ENCODE measurements at places on chromosomes 6 and 20.

DNA sequence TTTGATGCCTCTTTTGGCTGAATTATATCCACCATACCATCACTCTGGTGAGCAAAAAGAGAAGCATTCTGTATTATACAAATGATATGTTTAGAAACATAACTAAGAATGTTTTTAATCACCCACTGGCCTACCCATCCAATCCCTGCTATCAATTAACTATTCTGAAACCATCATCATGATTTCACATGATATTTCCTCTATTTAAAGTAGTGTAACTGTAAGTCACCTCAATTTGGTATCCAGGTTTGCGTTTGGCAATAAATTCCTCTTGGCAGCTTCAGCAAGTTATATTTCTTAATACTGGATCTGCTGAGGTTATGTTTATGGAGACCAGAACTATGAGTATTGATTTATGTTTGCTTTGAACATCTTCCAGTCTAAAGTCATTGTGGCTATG is 332.1 kb downstream of the UTRN start:
- no peak for DNase-seq

DNA sequence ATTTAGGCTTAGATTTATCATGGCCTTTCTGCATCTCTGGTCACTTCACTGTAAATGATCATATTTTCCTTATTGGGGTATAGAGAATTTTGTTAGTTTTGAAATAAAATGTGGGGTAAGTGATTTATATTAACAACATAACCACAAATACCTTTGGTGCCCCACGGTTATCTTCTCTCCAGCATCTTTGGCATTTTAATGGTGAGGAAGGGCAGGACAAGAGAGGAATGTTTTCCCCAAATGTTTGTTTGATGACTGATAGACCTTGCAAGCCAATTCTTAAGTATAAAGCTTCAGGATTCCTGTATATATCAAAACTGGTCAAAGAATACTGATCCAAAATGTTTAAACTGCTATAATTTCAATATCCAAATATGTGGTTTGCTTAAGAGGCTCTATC is 171.6 kb upstream of the SMLR1 start:
- DNase-seq = no peak

- no peak for DNase-seq
Observed at GRCh38 chr6:149503276-149503675, 18.5 kb upstream of the ZC3H12D start.

- no peak for DNase-seq
Observed at GRCh38 chr6:101322921-101323320, 70.6 kb upstream of the GRIK2 start.

DNA sequence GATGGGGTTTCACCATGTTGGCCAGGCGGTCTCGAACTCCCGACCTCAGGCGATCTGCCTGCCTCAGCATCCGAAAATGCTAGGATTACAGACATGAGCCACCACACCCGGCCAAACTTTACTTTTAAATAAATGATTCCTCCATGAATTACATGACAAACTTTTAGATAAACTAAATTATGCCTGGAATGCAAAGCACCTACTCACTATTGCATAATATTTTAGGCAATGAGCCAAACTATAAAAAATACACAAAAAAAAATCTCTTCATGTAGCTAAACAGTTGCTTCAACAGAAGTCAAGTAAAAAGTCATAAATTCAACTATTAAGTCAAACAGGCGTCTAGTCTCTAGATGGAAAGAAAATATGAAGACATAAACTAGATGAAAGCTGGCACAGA is 56.5 kb downstream of the PTPRK start:
- no peak for DNase-seq

DNA sequence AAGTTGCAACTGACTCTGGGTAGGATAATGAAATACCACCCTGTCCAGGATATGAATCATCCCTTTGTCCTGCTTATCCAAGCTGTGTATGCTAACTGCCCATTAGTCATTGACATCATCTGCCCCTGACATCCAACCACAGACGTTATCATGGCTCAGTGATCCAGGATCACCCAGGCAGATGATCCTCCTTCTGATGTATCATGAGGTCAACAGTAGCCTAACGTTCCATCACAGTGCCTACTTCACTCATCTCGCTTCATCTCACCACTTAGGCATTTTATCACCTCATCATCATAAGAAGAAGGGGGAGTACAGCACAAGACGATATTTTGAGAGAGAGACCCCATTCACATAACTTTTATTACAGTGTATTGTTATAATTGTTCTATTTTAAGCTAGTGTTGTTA is 13.4 kb upstream of the BTN3A2 start:
- DNase-seq = no peak

DNA sequence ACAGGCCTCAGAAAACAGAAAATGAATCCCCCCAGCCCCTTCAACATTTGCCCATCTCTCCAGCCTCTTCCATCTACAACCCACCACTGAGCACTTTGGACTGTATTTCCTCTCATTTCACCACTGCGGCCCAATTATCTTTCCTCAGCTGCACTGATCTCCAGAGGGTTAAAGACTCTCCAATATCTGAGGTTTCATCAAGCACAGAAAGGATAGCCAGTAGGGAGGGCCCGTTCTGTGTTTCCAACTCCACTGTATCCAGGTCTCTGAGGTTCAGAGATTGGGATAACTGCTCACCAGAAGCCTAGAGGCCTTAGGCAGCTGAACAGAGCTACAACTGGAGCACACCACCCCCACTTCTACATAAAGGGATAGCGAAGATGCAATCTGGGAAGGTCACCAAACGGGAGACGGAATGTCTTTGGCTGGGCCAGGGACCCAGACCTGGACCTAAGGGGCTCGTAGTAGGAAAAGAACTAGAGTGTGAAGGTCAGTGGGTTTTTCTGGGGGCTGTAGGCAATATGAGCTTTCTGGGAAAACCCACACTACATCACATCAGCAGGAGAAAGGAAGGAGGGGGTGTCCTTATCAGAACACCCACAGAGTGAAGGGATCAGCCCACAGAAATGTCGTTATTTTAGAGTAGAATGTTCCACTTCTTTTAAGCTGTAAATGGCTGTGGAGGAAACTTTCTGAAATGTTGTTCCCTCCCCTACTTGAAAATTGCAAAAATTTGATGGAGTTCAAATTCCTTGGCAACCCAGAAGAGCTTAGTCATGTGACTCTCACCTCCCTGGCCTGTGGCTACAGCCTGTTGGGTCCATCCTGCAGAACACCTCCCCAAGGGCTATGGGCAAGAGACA is 7.3 kb downstream of the KCNK5 start:
- no peak for DNase-seq

GRCh38 chr6:156781861-156782631 is 4.9 kb downstream of the ARID1B start:
- DNase-seq = no peak

DNA sequence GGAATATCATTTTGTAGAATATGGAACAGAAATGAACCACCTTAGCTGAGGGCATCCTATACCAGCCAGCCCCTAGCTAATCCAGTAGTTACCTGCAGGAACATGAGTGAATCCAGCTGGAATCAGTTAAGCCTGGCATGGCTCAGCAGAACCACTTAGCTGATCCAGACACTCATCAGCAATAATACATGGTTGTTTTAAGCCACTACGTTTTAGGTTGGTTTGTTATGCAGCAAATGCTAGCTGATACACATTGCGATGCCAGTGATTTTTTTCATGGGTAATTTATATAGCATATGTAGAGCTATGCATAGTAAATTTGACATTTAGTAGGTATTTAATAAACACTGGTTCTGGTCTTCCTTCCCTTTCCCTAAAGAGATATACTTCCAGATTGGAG is 201.9 kb upstream of the JAG1 start:
- no peak for DNase-seq

DNA sequence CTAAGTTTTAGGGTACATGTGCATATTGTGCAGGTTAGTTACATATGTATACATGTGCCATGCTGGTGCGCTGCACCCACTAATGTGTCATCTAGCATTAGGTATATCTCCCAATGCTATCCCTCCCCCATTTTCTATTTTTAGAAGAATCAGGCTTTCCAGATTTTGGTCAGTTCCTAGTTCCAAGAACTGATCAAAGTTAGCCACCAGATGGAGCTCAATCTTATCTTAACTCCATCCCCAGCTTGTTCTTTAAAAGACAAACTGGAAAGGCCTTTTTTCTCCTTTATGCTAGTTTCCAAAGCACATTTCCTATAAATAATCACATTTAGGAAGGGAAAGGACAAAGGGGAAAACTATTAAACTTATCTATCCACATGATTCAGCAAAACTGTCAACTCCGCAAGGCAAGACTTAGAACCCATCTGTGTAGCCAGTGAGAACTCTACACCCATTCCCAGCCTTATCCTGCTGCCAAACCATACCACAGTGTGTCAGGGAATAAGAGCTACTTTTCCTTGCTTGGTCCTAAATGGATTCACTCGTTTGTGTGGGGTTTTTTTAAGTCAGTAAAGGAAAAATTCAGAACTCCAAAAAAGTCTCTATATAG is 22.8 kb upstream of the KHDC1 start:
- no peak for DNase-seq

DNA sequence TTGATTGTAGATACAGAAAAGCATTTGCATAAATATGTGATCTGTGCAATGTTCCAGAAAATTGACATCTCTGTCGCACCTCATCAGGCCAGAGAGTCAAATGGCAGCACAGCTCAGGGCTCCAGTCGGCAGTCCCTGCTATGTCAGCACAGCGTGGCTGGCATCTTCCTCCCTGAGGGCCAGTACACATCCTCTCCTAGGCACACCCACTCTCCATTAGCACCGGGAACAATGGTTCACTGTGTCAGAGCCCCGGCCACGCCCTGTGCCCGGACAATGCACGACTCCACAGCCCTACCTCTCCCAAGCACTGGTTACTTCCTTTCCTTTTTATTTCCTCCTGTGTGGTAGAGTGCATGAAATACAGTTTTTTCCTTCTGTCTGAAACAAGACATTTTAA is 114.9 kb downstream of the FOXC1 start:
- DNase-seq = no peak
